ENCODE measurements at places on chromosomes 12 and 14.

- DNase-seq, result no peak
Observed at GRCh38 chr12:68591734-68592418, 18.8 kb upstream of the RAP1B start.

DNA sequence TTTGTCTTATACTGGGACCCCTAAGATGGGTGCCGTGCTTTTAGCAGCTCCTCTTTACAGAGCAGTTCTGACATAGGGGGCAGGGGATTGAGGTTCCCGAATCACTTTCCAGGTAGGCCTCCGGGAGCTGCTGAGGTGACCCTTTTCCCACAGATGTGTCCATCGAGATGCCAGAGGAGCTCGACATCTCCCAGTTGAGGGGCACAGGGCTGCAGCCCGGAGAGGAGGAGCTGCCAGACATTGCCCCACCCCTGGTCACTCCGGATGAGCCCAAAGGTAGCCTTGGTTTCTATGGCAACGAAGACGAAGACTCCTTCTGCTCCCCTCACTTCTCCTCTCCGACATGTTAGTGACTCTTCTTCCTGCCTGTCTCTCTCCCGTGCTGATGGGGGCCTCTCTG, 4.3 kb upstream of the TPI1 start:
- no peak for DNase-seq

- no peak for DNase-seq
Observed at GRCh38 chr14:76371066-76371465, 4.9 kb upstream of the ESRRB start.

GRCh38 chr12:75596406-75596805, 85.0 kb upstream of the KRR1 start:
- DNase-seq, result no peak

DNA sequence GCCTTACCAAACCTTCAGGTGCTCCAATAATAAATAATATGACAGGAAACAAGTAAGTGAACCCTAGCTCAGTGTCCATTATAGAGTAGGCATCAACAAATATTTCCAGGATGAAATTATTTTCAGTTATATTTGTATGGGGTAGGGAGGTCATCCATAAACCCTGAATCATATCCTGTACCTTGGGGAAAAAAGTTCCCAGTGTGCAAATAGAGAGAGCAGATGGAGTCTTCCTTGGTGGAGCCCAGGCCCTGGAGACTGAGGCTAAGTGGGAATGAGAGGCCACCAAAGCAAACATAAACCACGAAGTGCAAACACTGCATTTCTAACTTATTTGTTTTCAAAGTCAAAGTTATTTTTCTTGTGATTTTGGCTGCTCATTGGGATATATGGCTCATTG, 8.5 kb upstream of the ERP27 start:
- no peak for DNase-seq
